Islet precursor cell (in vitro differentiated cells): ENCODE measurements at places on chromosomes 16 and 17.
A peak's percentile ranks its signal among the peaks of the same experiment; 100 is the strongest.

GRCh38 chr17:69761011-69761410, 314.0 kb upstream of the KCNJ16 start:
- DNase-seq = no peak

GRCh38 chr17:28508211-28508724, 2.1 kb downstream of the FOXN1 start:
- DNase-seq = no peak

DNA sequence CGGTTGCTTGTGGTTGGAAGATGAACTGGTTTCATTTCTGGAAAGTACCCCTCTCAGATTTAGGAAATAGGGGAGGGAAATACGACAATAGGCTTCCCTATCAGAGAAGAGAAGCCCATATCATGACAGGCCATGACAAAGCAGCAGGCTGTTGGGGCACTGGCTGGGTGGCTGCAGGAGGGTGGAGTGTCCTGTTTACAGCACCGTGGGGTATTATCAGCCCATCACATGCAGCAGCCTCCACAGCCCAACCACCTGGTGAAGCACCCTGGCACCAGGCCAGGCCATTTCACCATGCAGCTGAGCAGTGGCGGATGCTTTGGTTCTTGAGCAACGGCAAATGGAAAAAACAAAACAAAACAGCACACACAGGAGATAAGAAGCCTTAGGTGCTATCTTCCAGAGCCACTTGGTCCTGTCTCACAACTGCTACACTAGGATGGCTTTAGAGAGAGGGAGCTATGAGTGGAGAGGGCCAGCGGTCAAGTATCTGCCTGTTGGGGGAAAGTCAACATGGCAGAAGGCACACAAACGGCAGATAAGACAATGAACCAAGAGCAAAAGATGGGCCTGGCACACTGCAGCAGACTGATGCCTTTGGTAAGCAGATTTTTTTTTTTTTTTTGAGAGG, 24.2 kb downstream of the FAM117A start:
- DNase-seq = no peak

GRCh38 chr17:77634710-77635109, 323.8 kb upstream of the TNRC6C start:
- peak; percentile 44 for DNase-seq

GRCh38 chr17:68455901-68456338, 1.4 kb downstream of the WIPI1 start:
- no peak for DNase-seq

DNA sequence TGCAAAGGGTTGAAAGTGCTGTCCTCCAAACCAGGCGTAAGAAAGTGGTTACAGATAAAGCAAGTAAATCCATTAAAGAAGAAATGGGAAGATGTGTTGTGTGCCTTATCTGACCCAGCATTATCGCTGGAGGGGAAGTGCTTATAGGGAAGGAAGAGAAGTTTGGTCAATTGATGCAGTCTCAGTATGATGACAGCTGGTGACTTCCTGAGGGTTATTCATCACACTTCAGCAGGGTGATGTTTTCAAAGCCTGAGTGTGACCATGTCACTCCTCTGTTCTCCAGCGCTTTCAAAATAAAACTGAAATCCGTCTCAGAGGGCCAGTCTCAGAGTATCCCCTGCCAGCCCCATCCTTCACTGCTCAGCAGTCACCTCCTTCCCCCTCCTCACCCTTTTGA, 505.4 kb upstream of the RBFOX1 start:
- DNase-seq = no peak

GRCh38 chr17:49524473-49525359, 29.6 kb downstream of the NGFR start:
- DNase-seq = peak; percentile 49

GRCh38 chr16:83954577-83955016, 1.6 kb downstream of the OSGIN1 start:
- DNase-seq = peak; percentile 92

DNA sequence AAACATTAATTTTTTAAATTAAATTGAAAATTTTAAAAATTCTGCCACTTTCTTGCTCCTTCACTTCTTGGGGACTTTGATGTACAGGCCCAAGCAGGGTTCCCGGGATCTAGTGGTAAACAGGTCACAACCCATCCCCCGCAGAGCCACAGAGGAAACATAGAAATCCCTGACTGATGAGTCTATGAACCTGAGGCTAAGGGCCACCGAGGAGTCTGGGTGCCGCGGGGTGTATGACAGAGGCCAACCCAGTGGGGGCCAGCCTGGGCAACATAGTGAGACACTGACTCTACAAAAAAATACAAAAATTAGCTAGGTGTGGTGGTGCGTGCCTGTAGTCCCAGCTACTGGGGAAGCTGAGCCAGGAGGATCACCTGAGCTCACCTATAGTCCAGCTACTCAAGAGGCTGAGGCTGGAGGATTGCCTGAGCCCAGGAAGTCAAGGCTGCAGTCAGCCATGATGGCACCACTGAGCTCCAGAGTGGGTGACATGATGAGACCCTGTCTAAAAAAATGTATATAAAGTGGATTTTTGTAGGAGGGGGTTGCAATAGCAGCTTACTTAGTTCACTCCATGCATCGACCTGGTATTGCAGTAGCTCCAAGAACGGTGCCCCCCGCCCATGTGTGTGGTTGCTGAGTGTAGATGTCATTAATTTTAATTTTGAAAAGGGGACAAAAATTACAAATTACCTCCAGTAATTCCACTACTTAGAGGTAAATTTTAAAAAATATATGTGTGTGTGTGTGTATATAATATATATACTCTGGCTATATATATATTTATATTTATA, 9.2 kb upstream of the FLYWCH1 start:
- no peak for DNase-seq

GRCh38 chr16:51184702-51185433, 33.8 kb upstream of the SALL1 start:
- no peak for DNase-seq

- no peak for DNase-seq
Measured at GRCh38 chr17:881778-882177, 97.8 kb downstream of the NXN start.

- peak; percentile 52 for DNase-seq
Measured at GRCh38 chr17:78885956-78886355, 17.0 kb downstream of the CEP295NL start.

- no peak for DNase-seq
Measured at GRCh38 chr16:58196898-58197313, 1.0 kb downstream of the CSNK2A2 start.

DNA sequence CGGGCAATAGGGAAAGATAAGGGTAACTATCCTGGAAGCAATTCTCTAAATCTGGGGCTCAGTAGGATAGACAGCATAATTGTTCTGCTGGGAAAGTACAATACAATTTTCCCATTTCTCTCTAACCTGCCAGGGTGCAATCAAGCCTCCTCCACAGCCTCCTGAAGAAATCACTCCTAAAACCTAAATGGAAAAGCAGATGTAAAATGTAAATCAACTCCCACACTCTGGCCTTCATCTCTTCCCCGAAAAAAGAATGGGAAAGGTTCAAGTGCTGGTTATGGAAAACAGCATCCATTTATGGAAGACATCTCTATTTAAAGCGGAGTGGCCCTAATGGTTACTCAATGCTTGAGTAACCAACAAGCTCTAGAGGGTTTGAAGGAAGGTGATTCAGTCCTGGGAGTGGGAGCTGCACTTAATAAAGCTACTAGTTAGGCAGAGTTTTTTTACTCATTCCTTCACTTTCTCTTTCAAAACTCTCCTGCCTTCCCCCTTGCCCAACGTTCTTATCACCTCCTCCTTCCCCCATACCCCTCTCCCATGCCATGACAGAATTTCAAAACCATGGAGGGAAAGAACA, 5.1 kb downstream of the MMD start:
- DNase-seq = no peak

- no peak for DNase-seq
Measured at GRCh38 chr17:72125742-72126141, 4.9 kb downstream of the SOX9 start.

GRCh38 chr16:9422762-9423513, 331.5 kb downstream of the HAPSTR1 start:
- DNase-seq = no peak

- no peak for DNase-seq
Measured at GRCh38 chr16:50505714-50506542, 42.3 kb upstream of the NKD1 start.

DNA sequence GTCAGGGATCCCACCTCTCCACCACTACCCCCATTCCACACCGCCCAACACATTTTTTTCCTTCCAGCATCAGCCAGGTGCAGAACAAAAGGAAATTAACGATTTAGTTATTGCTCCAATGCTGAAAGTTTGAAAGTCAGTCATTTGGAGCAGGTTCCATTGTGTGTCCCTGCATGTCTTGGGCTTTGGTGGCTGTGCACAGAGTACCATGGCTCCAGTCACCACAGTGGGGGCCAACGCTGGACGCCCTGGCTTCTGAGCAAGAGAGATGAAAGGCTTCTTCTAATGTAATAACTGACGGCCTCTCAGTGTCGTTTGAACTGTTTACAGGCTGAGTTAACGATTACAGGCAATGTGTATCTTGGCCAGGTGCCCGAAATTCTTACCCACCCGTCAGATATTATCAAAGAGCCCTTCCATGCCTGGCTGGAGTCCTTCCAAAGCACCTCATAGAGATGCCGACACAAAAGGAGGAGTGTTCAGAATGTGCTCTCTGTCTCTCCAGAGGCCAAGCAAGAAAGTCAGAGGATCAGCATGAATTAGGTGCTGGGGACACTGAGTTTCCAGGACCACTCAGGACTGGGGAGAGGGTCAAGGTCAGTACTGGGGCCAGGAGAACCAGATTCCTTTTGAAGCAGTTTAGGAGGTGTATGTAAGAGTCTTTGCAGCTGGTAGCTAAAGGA, 25.9 kb downstream of the RNF43 start:
- DNase-seq = peak; percentile 76

- peak; percentile 91 for DNase-seq
Measured at GRCh38 chr17:77002103-77003045, 134.2 kb downstream of the MGAT5B start.

DNA sequence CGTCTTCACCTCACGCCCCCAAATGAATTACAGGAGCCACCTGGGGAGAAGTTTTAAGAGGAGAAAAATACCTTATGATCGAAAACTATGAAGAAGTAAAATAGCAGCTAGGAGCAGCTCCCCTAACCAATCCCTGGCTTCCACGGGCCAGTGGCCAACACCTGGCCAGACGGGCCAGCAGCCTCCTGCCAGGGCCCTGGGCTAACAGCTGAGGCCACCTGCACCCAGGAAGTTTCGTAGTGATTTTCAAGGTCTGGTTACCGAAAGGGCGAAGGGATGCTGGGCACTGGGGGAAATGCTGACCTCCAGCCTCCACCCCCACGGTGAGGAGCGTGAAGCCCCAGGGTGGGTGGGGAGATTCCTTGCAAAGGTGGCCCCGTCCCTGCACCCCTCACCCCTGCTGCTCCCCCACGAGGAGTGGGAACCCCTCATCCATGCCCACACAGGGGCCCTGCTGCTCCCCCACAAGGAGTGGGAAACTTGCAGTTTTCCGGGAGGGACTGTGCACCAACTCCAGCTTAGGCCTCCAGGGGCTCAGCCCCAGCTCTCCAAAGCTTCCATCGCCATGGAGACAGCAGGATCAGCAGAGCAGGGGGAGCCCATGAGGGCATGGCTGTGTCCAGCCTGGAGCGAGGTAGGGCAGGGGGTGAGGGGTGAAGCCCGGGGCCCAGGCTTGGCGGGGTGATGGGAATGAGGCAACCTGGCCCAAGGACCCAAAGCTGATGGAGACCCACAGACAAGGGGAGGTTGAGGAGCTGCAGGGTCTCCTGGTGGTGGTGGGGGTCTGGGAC, 31.9 kb upstream of the ACSF3 start:
- DNase-seq = no peak

DNA sequence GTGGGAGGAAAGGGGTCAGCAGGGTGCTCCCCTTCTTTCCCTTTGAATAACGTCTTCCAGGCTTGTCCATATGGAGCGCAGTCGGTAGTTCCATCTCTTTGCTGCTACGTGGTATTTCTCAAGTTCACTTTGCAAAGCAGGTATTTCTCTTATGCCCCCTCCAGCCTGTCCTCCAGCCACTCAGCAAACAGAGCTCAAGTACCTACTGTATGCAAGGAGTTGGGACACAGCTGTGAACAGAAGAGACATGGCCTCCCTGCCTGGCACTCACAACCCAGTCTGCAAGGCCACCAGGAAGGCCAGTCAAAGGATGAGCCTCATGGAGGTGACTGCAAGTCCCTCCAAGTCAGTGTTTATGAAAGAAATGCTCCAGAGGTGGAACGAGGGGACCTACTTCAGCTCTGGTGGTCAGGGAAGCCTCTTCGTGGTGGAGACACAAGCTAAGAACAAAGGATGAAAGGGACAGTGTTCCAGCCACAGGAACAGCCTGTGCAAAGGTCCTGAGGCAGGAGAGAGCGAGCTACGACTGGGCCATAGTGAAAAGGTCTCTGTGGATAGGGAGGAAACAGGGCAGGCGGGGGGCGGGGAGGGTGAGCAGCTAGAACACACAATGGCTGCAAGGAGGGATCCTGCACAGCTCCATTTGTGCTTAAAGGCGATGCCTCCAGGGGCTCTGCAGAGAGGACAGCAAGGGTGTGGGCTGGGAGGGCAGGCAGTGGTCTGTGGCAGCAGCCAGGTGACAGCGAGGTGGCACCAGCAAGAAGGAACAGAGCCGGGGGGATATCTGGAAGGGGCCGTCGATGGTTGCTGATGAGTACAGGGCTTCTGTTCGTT, 32.6 kb downstream of the PPL start:
- no peak for DNase-seq

DNA sequence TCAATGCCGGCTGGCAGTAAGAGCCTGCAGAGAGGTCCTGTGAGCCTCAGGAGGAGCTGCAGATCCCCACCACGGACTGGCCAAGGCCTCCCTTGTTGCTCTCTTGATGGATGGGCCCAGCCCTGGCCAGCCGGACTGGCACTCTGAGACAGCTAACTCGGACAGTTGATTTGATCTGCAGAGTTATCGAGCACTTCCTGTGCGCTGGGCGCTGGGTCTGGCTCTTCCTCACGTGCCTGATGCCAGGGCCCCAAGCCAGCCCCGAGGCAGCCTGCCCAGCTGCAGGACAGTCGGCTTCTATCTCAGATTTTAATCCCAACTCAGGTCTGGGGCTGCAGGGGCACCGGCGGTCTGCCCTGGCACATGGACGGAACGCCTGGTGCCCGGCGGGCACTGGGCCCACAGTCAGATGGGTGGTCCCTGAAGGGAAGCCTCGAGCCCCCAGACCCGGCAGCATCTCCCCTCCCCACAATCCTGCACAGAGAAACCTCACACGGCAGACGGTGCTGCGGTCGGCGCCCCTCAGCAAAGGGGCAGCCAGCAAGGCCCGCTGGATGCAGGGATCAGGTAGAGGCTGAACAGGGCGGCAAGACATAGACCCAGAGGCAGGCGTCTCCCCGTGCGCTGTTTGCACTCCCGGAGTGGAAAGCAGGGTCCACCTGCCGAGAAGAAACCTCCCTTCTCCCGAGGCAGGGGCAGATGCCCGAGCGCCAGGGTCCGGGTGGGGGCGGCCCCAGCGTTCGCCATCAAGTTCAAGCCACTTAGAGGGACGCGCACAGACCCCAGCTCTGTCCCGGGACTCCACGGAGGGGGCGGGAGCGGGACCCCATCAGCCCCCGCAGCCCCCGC, 34.0 kb downstream of the TIMM22 start:
- DNase-seq = no peak
